ENCODE measurements at places on chromosomes 13 and 19. TPM values are rescaled to one million over a fixed set of nuclear protein-coding genes. Genes with fewer than 3 reads are reported as not detected.

Gene CAPN12
- total RNA-seq = 8.0 TPM

Gene LGI4
- 4.3 TPM for total RNA-seq

Gene KLC3
- total RNA-seq = 108 TPM

DNA sequence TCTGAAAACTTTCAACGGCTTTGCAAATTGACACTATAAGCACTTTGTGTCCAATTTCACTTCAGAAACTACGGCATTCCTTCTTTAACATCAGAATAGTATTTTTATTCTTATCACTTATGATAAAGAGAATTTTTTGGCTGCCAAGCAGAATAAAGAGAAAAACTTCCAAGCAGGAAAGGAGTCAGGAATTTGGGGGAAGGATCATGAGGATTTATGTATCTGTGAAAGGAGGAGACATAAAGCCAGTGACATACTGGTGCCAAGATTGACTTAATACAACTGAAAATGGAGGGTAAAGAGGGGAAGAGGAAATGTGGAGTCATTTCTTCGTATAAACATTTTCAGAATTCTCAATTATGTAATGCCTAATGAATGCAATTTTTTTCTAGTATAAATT, 94.7 kb downstream of the RBM26 start:
- DNase-seq = no peak

- DNase-seq = no peak
These were observed 561.0 kb downstream of the TBC1D4 start for GRCh38 chr13:74920920-74921319.

DNA sequence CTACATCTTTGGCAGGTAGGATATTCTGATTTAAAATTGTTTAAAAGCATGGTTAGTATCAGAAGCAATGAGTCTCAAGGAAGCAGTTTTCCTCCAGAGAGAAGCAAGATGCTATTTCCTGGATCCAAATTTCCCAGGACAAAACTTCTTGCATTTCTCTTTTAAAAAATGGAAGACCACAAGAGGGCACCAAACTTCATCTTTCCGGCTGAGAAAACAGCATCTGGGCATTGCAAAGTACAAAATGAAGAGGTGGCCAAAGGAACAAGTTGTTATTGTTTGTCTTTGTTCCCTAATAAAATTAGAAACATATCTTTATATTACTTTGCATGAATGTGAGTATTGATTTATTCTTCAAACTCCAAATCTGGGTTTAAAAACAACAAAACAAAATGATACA, 60.0 kb upstream of the LRCH1 start:
- DNase-seq = no peak

Gene SLC10A2
- 0.13 TPM for total RNA-seq

DNA sequence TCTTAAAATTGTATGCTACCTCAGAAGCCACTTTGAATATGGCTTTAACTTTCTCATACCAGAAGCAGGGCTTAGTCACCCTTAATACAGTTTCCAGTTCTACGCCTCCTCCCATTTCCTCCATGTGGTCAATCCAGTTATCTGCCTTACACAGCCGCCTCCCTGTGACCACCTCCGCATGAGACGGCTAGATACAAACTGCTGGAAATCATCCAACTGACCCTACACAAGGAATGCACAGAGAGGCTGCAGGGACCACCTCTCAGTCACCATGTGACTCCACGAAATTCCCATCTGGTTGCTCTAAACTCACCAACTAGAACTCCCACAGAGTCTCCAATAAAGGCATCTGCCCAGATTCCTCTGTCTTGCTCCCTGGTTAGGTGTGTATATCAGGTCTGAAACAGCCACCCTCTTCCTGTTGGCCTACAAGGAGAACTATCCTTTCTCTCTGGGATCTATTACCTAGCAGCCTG, 6.8 kb downstream of the ZNF564 start:
- DNase-seq = no peak

DNA sequence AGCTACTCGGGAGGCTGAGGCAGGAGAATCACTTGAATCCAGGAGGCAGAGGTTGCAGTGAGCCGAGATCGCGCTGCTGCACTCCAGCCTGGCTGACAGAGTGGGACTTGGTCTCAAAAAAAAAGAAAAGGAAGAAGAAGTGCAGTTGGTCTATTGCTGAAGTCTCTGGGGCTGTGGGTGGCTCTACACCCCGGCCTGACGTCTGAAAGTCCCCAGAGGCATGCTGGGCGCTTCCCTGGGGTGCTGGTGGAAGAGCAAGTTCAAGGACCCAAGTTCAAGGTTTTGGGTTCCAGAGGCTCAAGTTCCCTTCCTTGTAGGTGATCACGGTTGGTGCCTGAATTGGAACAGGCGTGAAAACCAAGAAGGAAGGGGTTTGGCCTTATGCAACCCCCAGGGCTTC, 3.8 kb downstream of the HCN2 start:
- no peak for DNase-seq

GRCh38 chr13:112804374-112804773, 114.5 kb downstream of the ATP11A start:
- no peak for DNase-seq

- DNase-seq = no peak
These were observed 394.4 kb downstream of the SPRY2 start for GRCh38 chr13:79946556-79946955.

DNA sequence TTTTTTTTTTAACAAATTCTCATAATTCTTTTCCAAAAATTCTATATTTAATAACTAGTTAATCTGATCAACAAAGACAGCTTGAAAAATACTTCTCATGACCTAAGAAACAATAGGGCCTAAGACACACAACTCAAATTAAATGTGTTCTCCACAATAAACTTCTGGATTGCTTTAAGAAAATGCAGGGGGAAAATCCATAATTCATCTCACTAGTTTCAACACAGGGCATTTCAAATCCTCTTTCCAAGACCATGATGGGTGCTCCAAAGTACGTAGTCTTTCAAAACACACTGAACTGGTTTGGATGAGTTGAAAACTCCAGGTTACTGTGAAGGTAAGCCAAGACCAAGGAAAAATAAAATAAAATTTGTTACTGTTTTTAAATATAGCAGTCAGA, 62.6 kb downstream of the DCLK1 start:
- DNase-seq = no peak

Gene GNG8
- not detected for total RNA-seq

- DNase-seq = no peak
These were observed 102.2 kb downstream of the PIBF1 start for GRCh38 chr13:72884101-72884500.

Gene ZNF723
- total RNA-seq = not detected

Gene IQCN
- 13.2 TPM for total RNA-seq

Measured in suprapubic skin (tissue), 4 donors.